ENCODE measurements at places on chromosomes 4 and X.

DNA sequence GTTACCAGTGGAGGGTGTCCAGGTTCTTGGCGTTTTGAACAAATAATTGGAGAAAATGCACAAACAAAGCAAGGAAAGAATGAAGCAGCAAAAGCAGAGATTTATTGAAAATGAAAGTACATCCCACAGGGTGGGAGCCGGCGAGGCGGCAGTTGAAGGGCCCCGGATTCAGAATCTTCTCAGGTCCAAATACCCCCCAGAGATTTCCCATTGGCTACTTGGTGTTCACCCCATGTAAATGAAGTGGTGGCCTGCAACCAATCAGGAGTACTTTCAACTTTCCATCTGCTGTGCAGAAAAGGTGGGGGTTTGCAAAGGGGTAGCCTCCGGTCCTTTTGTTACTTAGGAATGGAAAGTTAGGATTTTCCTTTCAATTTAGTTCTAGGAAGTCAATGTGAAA, 1447.0 kb downstream of the C4orf33 start:
- no peak for DNase-seq

DNA sequence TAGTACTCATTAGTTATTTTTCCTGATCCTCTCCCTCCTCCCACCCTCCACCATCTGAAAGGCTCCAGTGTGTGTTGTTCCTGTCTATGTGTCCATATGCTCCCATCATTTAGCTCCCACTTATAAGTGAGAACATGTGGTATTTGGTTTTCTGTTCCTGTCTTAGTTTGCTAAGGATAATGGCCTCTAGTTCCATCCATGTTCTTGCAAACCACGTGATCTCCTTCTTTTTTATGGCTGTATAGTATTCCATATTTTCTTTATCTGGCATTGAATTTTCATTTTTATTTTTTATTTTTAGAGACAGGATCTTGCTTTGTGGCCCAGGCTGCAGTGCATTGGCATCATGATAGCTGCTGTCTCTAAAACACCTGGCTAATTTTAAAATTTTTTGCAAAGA, 11.9 kb upstream of the UBE2K start:
- no peak for DNase-seq

- no peak for DNase-seq
Observed at GRCh38 chrX:7068939-7069367, 78.6 kb upstream of the STS start.

DNA sequence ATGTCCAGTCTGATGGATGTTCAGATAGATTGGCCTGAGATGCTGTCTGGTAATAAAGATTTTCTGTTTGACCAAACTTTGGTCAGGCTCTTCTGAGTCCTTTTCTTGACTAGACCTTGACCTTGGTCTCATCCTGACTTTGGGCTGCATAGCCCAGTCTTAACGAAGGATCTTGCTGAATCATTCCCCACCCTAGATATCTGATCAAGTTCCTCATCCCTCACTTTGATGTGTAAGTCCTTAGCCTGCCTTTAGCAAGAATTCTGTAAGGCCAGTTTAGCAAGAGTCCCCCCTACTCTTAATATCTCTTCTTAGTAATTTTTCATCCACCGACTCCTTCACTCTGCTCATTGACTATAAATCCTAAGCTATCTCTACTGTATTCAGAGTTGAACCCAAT, 244.4 kb upstream of the JADE1 start:
- no peak for DNase-seq

- peak; percentile 7 for DNase-seq
Observed at GRCh38 chrX:2828959-2829411, 255 bp downstream of the GYG2 start.

DNA sequence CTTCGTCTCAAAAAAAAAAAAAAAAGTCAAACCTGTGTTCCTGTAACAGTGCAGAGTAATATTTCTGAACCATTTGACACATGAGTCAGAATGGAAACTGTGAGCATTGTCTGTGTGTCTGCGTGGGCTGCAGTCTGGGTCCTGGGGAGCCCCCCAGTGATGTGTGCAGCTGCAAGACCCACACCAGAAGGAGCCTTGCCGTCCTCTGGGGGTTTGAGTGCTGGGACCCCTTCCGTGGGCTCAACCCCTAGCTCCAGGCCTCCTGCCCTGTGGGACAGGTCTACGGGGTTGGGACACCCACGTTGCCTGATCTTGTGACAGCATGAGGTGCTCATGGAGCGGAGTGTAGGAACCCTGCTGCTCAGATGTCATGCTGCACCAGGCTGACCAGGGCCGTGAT, 43.7 kb downstream of the DDX3X start:
- DNase-seq: no peak

GRCh38 chr4:117357866-117358265, 272.5 kb upstream of the TRAM1L1 start:
- DNase-seq: no peak

DNA sequence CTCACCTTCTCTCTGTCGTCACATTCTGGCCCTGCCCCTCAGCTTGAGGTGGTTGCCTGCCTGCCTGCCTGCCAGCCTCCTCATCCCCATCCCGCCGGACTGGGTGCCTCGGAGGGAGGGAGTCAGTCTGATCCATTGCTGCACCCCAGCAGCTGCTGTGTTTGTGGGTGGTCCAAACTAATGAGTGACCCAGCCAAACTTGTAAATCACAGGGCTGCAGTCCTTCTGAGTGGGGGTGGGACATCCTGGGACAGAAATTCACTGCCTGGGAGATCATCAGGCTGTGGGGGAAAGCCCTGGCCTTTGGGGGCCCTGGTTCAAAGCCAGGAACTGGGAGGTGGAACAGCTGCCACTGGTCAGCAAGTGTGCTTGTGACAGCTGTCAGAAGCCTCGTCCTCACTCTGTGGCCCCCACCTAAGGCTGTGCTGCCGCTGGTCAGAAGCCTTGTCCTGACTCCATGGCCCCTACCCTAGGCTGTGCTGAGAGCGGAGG, 5.6 kb downstream of the GPR78 start:
- no peak for DNase-seq

DNA sequence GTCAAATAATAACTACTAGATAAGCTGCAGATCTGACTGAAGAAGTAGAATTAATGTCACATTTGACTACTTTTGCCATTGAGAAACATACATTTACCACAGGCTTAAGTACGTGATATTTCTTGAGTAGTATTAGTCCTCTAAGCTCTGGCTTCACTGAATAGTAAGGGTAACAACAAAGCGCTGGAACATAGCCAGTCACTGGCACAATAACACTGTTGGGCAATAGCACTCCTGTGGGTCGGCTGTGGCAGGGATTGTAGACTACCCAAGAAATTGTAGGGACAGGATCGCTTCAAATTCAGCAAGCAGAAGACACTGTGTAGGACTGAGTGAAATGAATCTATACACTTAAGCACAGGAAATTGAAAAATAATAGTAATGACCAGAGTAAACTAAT, 27.1 kb upstream of the IL15 start:
- no peak for DNase-seq

Data from muscle of leg (tissue), 16 donors.